Caco-2 (cell line): ENCODE measurements at places on chromosomes 2 and 18. TPM values are rescaled to one million over a fixed set of nuclear protein-coding genes. Genes with fewer than 3 reads are reported as not detected.

- no peak overlapping the region for H3K4me3 ChIP-seq
- H3K36me3 ChIP-seq, result no peaks in the 10 kb centered on the region
- no peak overlapping the region for H3K27ac ChIP-seq
- H3K4me1 ChIP-seq, result peaks cover 6% of the 10 kb centered on the region; the same call in 1 of the 2 replicates
- H3K27me3 ChIP-seq, result no peaks in the 10 kb centered on the region
Observed at GRCh38 chr2:64812285-64812684, 158.6 kb upstream of the SERTAD2 start.

DNA sequence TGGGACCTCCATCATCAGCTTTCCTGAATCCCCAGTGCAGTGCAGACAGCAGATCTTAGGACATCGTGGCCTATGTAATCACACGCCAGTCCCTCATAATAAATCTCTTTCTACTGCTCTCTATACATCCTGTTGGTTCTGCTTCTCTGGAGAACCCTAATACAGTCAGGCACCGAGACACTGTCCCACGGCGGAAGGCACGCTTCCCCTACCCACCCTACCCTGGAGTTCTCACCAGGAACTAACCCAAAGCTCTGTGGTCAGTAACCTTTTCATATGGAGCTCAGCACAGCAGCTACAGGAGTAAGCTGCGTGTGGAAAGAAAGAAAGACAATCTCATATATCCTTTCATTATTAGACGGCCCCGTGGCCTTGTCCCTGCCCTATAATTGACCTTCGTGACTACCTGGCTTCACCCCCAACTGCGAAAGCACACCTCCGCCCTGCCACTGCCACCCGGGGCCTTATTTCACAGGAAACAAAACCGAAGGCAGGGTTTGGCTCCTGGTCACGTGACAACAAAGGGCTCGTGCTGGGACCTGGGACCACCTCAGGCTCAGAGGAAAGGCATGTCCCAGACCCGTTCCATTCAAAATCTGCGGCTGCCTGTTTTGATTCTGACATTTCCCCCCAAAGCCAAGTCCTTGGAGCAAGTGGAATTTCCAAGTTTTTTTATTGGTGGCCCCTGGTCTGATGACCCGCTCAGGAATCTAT lies 99.7 kb upstream of the ODC1 start:
- no peaks in the 10 kb centered on the region for H3K36me3 ChIP-seq
- H3K4me1 ChIP-seq, result no peaks in the 10 kb centered on the region
- H3K27me3 ChIP-seq, result no peaks in the 10 kb centered on the region

GRCh38 chr2:213787869-213788268 lies 503.6 kb downstream of the SPAG16 start:
- H3K27me3 ChIP-seq, result no peaks in the 10 kb centered on the region
- H3K4me3 ChIP-seq, result no peak overlapping the region
- H3K27ac ChIP-seq, result no peak overlapping the region
- H3K36me3 ChIP-seq, result no peaks in the 10 kb centered on the region

The IGFBP5 gene
- 0.20 TPM in 1 of 2 replicates, not detected in the other for total RNA-seq

The PLGLB1 gene
- 1.3 TPM in 1 of 2 replicates, not detected in the other for total RNA-seq
